ENCODE measurements at places on chromosomes 13 and 19. TPM values are rescaled to one million over a fixed set of nuclear protein-coding genes. Genes with fewer than 3 reads are reported as not detected.

DNA sequence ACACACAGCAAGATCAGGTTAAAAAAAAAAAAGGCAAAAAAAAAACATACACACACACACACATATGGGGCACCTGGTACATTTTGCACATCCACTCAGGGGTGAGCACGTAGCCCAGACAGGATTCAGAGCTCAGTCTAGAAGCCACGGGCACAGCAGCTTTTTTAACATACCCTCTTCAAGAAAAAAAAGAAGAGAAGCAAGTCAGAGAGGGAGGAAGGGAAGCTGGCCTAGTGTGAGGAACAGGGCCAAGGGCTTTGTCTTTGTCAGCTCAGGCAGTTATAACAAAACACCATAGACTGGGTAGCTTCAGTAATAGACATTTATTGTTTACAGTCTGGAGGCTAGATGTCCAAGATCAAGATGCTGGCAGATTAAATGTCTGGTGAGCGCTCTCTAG, 2.3 kb upstream of the TPM4 start:
- DNase-seq, result peak; percentile 54

DNA sequence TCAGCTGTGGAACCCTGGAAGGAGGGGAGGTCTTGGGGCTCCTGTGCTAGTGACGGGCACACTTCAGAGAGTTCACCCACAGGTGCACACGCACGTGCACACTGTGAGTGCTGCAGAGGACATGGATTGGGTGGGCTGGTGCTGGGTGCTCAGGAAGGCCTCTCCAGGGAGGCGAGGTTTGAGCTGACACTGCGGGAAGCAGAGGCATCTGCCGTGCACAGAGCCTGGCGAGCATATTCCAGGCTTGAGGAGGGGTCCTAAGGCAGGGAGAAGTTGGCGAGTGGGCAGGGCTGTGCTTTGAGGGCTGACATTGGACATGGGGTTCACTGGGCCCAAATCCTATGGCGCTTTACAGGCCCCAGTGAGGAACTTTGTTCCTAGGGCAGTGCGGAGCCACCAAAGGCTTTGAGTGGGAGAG, 25.6 kb downstream of the CCDC8 start:
- DNase-seq, result no peak

DNA sequence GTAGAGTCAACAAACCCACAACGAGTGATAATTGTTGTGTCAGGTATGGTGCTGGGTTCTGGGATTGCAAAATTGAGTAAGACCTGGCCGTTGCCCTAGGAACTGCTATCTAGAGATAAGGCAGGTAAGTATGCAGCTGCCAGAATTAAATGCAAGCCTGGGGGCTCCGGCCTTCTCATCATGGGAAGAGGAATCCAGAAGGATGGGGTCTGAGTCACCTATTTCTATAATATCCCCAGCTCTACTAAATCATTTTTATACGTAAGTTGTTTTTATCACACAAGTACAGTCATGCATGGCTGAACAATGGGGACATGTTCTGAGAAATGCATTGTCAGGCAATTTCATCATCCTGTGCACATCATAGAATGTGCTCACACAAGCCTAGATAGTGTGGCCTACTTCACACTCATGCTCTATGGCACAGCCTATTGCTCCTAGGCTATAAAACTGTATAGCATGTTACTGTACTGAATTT, 203.0 kb downstream of the KLF5 start:
- DNase-seq, result no peak

DNA sequence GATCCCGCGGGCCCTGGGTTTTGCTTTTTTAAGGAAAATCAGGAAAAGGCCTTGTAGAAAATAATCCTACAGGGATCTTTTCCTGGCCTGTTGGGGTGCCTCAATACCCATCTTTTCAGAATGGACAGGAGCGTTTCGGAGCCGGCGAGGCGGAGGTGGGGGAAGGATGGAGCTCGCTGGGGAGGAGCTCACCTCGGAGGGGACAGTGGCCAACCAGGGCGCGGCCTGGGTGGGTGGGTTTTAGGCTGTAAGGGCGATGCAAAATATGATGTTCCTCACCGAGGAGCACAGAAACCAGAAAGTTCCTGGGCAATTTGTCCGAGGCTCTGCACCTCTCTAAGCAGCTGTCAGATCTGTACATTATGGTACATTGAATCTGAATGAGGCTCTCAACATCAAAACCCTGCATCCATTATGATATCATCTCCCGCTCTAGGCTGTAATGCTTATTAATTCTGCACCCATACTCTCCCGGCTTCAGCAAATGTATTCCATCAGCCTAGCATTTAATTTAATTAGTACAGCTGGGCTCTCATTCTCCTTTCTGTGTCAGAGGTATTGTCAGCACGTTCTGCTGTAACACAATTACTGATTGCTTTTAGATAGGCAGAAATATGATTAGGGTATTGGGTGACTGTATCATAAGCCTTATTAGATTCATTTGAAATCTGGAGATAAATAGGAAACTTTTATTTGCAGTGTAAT, 90.3 kb upstream of the SOX1 start:
- DNase-seq, result no peak

DNA sequence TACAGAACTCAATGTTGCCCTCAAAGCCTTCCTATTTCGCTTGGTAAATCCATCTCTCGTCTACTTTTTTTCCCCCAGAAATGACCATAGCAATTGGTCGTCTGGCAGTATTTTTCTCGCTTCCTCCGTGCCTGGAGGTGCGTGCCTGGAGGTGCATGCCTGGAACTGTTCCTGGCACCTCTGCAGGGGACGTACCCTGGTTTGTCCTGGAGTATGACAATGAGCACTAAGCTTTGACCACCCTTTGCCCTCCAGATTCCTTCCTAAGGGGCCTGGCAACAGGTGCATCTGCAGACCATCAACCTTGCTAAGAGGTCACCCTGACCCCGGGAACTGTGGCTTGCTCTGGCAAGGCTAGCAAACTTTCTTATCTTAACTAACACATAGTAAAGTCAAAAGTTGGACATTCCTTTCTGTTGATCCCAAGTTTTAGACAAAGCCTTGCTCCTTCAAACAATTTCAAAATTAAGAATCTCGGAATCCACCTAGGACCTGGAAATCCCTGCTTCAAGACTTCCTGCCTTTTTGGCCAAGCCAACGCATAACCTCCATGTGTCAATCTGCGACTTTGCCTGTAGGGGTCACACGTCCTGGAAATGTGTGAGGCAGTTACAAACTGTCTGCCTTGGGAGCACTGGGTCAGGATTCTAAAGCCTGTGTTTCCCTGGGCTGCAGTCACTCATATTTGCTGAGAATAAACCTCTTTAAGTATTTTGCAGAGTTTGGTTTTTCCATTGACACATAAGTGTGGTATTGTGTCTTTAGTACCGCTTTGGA, 28.8 kb upstream of the TUBGCP3 start:
- no peak for DNase-seq

- no peak for DNase-seq
Measured at GRCh38 chr13:44662515-44662914, 86.4 kb upstream of the TSC22D1 start.

DNA sequence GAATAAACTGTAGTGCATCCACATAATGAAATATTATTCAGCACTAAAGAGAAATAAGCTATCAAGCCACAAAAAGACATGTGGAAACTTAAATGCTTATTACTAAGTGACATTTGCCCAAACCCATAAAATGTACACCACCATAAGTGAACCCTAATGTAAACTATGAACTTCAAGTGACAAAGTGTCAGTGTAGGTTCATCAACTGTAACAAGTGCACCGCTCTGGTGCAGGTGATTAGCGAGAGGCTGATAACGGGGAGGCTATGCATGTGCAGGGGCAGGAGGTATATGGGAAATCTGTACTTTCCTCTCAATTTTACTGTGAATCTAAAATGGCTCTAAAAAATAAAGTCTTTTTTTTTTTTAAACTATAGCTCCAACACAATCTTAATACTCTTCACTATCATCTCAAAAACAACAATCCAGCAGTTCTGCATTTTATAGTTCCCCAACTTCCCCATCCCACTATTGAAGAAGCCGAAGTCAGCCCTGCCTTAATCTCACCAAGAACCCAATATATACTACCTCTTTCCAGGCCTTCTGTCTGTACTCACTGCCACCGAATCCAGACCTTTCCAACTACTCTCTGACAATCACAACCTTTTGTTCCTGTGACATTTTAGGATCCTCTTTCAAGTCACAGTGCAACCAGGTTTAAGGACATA, 22.6 kb downstream of the ELF1 start:
- DNase-seq, result no peak

DNA sequence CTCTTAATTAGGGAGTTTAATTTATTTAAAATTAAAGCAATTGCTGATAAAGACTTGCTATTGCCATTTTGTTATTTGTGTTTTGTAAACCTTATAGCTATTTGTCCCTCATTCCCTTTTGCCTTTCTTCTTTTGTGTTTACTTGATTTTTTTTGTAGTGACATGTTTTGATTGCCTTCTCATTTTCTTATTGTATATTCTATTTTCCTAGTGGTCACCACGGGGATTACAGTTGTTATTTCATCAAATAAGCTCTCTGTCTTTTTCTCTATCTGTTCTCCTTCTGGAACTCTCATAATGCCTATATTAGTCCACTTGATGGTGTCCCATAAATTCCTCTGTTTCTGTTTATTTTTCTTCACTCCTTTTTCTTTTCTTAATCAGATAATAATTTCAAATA, 64.4 kb upstream of the FRY start:
- no peak for DNase-seq

DNA sequence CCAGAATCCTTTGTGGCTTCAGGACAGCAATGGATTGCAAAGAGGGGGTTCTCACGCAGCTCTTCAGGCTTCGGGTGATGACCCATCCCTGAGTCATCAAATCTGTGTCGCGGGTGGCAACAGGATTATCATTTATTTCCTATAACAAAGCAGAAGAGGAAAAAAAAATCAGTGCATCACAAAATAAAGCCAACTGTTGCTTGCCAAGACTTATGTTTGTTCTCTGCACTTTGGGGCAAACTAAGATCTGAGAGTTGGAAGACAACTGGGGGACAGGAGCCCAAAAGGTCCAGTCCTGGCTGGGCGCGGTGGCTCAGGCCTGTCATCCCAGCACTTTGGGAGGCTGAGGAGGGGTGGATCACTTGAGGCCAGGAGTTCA, 6.4 kb downstream of the GNA15 start:
- no peak for DNase-seq

GRCh38 chr19:42281146-42281826, 12.2 kb downstream of the CIC start:
- peak; percentile 38 for DNase-seq

GRCh38 chr19:41327576-41328156, 17.7 kb downstream of the CCDC97 start:
- DNase-seq, result peak; percentile 84

DNA sequence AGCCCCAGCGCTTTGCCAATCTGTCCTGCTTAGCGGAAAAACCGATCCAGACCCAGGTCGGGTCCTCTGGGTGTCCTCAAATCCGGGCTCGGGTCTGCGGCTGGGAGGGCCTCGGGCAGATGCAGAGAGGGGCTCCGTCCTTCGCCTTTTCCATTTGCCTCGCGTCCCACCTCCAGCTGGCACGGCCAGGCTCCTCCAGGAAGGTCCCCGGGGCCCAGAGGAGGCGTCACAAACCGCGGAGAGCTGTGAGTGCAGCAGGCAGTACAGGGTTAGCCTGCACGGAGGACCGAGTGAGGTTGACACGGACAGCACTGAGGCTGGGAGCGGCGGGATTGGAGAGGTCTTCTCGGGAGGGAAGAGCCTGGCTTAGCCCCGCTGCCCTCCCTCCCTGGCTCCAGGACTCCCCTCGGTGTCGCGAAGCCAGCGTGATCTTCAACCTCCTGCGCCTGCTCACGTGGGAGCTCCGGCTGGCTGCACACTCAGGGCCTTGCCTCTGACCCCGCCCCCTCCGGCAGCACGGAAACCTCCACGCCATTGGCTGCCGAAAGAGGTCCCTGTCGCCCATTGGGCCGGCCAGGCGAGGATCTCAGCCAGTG, 2.8 kb upstream of the IFNL2 start:
- DNase-seq, result no peak

DNA sequence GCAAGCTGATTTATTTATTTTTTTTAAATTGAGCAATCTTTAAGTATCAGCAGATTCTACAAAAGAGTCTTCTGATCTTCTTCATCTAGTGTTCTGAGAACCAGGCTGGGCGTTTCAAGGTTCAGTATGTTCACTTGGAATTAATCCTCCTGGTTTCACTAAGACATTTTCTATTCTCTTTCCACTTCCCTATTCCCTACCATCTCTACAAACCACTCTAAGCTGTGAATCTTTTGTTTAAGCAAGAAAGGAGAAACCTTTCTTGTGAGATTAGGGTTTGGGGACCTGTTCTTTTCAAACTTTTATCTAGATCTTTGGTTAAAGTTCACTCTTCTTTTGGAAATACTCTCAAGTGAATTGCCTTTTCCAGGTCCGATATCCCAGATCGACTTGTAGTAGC, 59.3 kb downstream of the URI1 start:
- no peak for DNase-seq

GRCh38 chr13:37526710-37527473, 71.7 kb downstream of the POSTN start:
- no peak for DNase-seq

DNA sequence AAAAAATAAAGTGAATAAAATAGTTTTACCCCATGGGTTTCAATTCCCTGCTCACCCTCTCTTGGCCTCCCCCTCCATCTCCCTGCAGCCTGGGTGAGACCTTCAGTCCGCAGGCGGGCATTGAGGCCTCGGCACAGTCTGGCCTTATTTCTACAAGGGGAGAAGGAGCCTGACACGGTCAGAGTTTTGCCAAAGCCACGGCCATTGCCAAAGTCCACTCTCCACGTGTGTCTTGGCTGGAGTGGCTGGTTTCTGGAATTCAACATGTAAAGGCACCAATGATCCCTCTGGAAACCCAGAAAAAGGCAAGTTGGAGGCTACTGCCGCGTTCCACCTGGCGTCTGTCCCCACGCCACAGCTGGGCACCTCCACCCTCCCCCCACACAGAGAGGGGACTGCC, 43.4 kb upstream of the SPACA7 start:
- DNase-seq, result no peak

DNA sequence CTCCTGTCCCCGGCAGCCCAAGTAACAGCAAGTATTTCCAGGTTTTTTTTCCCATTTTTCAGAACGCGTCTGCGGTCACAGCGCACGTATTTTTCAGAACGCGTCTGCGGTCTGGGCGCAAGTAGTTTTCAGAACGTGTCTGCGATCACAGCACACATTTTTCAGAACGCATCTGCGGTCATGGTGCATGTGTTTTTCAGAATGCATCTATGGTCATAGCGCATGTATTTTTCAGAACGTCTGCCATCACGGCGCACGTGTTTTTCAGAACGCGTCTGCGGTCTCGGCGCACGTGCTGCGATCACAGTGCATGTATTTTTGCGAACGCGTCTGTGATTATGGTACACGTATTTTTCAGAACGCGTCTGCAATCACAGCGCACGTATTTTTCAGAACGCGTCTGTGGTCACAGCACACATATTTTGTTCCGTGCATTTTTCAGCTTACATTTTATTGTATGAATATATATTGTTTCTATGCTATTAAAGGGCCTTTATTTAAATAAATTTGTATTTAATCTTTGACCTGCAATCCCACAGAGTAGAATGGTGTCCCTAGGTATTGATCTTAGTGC, 19.7 kb downstream of the ATP4B start:
- no peak for DNase-seq

- DNase-seq, result no peak
Measured at GRCh38 chr13:66489586-66489985, 740.5 kb downstream of the PCDH9 start.

GRCh38 chr19:5372572-5373200, 32.1 kb upstream of the PTPRS start:
- no peak for DNase-seq

GRCh38 chr19:33621811-33622504, at the start of gene CHST8:
TSS of gene CHST8 (plus strand) at chr19:33621953. CDS start at chr19:33689262, 67,309 bp downstream.
- DNase-seq, result no peak

The ZNF208 gene
- polyA plus RNA-seq, result 1.6 TPM

The CAPNS1 gene
- polyA plus RNA-seq, result 123 TPM

The ZNF506 gene
- polyA plus RNA-seq, result 29.2 TPM

The ACER1 gene
- polyA plus RNA-seq, result 1.1 TPM

The CALR3 gene
- not detected for polyA plus RNA-seq

The MTMR6 gene
- 20.0 TPM for polyA plus RNA-seq

The PNMA8C gene
- not detected for polyA plus RNA-seq
